ENCODE measurements at places on chromosomes 2 and 18.

GRCh38 chr18:27413495-27414401, 228.6 kb upstream of the CHST9 start:
- DNase-seq = no peak

GRCh38 chr2:96265349-96265839, 403 bp downstream of the TMEM127 start:
- no peak for DNase-seq

- no peak for DNase-seq
Observed at GRCh38 chr2:8440029-8440778, 241.7 kb upstream of the ID2 start.

DNA sequence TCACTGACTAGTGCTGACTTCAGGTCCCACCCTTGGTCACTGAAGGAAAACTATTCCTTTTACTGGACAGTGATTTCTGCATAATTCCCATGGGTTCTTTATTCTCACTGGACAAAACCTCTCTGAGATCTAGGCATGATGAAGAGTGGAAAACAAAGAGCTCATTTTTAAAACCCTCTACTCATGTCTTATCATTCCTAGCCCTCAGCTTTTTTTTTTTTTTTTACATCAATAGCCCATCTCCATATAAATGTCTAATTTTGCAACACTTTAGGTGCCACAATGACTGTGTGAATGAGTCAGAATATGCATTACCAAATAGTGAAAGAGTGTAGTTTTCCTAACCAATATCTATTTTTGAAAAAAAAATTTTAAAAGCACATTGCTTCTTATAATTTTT, 74.8 kb downstream of the TCF4 start:
- DNase-seq = no peak

DNA sequence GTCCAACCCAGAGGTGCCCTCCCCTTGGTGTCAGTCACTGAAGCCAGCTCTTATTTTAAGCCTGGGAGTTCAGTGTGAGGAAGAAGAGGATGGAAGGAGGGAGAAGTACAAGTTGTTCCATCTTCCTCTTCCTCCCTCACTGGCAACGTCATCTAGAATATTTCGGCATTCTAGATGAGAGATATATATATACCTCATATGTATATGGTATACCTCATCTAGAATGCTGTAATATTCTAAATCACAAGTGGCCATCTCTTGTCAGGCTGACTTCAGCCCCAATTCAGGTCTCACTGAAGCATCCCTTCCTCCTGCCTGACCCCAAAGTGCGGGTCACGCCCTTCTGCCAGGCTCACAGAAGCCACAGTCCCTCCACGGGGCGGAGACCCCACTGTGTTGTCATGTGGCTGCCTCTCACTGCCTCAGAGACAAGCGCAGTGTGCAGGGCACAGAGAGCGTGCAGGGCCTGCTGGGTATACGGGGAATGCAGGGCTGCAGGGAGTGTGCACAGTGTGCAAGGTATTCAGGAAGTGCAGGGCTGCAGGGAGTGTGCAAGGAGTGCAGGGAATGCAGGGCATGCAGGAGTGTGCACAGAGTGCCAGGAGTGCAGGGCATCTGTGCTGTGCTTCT, 32.8 kb upstream of the B3GNT7 start:
- no peak for DNase-seq

- no peak for DNase-seq
Observed at GRCh38 chr18:9731380-9731779, 23.3 kb downstream of the RAB31 start.

GRCh38 chr2:66869076-66869475, 434.2 kb downstream of the MEIS1 start:
- DNase-seq = no peak

DNA sequence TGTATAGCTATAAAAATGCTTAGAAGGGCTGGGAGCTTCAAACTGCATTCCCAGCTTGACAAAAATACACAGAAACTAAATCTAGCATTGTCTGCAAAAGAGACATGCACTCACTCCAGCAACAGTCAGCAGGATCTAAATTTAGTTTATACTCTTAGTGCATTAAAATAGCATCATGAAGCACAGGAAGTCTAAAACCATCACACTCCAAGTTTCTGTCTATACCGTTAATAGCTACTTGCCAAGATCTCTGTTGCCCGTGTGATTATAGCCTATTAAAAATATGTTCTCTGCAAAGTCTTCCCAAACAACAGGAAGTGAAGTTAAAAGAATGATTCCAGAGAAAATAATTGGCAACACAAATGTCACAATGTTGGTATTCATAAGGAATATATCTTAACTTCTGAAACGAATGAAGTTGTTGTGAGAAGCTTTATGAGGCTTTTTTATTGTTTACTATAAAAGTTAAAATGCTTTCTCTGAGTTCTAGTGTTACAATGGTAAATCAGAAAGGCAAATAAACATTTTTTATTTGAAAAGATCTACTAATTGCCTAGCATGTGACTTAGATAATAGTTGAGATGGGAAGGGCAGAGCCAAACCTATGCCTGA, 184.2 kb downstream of the ZNF385B start:
- no peak for DNase-seq

- no peak for DNase-seq
Observed at GRCh38 chr2:239495791-239496233, 95.0 kb upstream of the HDAC4 start.

DNA sequence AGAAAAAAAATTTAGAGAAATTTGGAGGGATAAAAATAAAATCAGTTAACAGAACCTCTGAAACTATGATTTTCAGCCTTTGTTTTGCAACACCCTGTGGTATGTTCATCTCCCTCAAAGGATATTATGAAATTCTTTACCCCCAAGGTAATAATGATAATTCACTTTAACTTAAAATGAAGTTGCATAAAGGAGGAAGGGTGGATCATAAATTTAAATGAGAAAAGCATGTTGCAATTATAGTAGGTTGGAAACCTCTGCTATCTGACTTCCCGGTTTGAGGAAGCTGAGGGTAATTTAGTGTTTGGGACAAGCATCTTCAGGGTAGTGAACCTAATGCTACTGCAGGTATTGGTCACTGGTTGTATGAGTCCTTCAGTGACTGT, 102.9 kb downstream of the BABAM2 start:
- DNase-seq = no peak

DNA sequence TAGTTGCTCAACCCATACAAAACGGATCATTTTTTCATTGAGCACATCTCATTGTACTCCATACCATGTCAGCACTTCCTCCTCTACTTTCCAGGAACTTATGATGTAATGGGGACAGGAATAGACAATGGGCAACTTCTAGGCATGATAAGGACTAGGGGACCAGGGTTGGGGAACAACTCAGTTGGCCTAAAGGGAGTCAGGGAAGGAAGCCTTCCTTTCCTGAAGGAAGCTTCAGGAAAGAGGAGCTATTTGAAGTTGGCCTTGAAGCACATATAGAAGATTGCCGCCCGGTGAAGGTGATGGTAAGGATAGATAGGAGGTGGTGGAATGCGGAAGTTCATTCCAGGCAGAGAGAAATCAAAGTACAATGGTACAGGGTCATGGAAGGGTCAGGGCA, 283.9 kb downstream of the SLC8A1 start:
- no peak for DNase-seq

- DNase-seq = no peak
Observed at GRCh38 chr2:60516383-60516811, 37.1 kb downstream of the BCL11A start.

DNA sequence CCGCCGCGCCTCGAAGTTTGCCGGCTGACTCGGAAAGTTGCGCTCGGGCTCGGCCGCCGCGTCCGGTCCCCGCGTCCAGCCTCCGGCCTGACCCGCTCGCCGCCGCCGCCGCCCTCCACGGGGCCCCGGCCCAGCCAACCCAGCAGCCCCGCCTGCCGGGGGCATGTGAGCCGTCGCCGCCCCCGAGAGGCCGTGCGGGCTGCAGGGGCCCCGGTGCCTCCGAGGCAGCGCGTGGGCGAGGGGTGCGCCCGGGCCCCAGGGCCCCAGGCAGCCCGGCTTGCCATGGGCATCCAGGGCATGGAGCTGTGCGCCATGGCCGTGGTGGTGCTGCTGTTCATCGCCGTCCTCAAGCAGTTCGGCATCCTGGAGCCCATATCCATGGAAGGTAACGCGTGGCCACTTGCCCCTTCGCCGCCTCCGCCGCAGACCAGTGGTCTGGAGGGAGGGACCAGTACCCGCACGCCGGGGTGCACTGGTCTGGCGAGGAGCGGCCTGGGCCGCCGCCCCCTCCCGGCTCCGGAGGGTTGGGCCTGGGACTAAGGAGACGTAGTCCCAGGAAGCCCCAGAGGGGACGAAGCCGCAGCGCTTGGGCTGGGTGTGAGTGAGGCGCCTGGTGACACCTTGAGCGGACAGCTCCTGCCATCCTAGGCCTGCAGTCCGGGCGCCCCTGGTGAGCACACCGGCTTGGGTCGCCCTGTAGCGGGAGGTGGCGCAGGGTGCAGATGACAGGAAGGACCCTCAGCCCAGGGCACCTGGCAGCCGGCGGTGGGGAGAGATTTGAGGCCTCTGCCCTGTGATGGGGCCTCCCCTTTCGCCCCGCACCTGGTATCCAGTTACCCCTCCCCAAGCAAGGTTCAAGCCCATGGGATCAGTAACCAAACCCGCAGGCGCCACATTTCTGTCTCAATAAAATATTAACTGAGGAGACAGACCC, 49.9 kb downstream of the KCNIP3 start:
- no peak for DNase-seq

GRCh38 chr2:159905926-159906714, 108.1 kb upstream of the CD302 start:
- DNase-seq = no peak

DNA sequence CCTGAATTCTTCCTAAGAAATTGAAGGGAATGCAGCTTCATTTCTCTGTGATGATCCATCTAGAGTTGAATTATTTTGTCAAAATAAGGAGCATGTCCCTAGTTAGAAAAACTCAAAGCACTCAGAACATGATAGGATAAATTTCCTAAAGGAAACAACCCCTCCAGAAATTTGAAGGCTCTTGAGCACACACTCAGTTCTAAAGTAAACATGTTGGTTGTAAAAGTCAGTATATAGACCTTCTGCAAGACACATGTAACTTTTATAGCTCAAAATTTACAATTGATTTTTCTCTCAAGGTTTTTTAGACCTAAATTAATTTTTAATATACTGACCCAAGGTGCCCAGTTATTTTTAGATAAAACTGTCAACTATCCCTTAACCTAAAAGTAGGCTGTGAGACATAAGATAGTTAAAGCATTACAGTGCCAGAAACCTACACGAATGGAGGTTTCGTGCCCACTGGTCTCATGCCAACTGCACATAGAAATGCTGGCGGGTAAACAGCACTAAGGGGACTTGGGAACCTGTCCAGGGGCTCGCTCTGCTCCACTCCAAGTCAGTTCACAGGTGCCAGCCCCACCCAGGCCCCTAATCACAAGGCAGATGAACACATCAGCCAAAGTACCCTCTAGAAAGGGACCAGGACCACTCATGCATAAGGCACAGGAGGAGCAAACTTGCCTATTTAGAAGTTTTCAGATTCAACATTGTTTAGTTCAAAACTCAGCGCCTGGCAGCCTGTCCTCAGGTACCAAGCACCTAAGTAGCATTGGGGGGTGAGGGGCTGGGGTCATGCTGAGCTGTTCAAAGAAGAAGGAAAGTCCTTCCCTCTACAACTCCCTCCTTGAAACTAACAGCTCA, 106.5 kb downstream of the SMC6 start:
- DNase-seq = no peak

GRCh38 chr18:44766450-44766849, 85.8 kb downstream of the SETBP1 start:
- no peak for DNase-seq

GRCh38 chr18:71760541-71760940, 783.6 kb downstream of the CBLN2 start:
- DNase-seq = no peak

DNA sequence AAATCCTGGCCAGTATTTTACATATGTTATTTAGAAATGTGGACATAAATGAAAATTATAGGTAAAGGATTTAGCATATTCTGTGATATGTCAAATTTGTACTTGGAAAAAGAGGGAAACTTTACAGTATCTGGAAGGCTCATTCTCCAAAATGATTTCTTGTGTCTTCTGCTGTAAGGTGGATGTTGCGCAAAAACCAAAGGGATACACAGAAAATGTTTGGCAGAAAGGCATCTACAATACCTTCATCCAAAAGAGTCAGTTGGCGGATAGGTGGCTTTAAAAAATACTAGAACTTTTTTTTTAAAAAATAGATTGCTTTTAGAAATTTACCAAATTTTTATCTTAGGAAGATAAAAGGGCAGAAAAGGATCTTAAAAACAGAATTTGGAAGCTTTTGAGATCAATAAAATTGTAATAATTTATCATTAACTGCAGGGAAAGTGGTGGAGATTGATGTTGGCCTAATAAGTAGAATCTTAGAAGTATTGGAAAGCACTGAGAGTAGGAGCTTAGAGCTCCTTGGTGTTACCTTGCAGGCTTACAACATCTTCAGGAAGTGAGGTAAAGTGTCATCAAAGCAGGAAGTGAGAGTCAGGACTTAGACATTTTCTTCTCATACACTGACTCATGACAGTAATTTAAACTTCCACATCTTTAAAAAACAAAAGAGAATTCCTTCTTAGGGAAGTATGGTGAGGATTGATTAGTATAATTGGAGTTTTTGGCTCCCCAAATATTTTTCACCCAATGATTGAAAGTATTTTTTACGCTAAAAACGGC, 2.1 kb downstream of the NABP1 start:
- no peak for DNase-seq

- no peak for DNase-seq
Observed at GRCh38 chr18:58249712-58250111, 205.7 kb downstream of the NEDD4L start.

DNA sequence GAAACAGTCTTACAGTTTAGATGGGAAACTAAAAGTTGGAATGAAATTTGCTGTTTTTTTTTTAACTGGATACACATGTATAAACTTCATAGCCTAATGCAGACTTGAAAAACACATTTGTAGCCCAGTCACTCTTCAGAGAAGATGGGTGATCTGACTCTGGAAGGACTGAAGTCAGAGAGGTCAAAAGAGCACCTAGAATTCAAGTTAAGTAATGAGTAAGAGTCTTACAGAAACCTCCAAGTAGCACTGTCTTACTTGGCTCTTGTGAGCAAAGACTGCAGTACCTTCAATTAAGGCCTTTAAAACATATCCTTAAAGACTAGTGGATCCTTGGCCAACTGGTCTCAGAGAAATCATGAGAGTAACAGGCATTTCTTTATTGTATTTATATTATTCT, 41.9 kb downstream of the TRAPPC8 start:
- DNase-seq = no peak

DNA sequence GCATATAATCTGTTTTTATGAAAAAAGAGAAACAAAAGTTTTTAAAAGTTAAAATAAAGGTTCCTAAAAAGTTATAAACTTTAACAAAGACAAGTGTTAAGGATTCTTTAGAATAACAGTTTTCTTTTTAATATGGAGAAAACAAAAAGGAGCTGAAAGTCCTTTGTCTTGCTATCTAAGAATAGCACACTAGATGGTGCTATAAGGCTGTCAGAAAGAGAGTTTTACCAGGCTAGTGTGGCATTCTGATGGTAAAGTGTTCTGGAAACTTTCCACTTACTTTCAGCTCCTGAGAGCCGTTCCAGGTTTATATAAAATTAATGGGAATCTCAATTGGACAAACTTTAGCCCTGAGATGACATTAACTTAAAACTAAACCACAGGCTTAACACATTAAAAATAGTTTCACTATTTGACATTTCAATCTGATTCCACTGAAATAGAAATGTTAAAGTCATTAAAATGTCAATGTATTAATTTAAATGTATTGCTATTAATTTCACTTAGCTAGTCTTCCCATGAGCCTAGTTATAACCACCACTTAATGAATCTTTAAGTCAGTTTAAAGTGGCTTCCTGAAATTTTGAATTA, 3.7 kb downstream of the FBXO48 start:
- no peak for DNase-seq

Data from GOT3 (cell line).